Transverse colon (tissue), 4 donors: ENCODE measurements at places on chromosomes 5 and 9.

GRCh38 chr9:136773386-136774044, 9.2 kb upstream of the LCN15 start:
- no peak for DNase-seq

DNA sequence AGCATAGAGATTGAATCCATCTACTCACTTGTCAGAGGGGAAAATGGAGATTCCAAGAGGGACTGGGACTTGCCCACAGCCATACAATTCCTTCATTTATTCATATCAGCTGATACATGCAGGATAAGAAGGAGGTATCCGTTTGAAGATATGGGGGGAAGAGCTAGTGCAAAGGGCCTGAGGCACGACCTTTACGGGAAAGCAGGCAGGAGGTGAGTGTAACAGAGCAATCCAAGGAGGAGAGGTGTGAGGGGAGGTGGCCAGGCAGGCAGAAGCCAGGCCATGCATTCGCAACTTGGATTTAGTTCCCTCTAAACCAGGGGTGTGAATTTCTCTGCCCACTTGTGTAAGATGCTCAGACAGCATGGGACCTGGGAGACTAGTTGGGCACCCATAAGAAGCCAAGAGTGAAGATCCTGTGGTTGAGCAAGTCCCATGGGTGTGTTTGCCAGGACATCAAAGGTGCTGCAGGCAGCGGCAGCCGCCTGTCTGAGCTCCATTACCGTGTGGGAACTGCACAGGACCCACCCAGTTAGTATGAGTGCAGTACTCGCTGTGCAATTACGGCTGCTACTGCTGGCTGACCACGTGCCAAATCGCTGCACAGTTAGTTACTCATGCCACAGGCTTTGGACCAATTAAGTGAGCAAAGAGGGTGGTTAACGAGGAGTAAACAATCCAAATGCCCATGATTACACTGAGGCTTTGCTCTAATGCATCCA, 31.4 kb upstream of the FAT2 start:
- DNase-seq = no peak

DNA sequence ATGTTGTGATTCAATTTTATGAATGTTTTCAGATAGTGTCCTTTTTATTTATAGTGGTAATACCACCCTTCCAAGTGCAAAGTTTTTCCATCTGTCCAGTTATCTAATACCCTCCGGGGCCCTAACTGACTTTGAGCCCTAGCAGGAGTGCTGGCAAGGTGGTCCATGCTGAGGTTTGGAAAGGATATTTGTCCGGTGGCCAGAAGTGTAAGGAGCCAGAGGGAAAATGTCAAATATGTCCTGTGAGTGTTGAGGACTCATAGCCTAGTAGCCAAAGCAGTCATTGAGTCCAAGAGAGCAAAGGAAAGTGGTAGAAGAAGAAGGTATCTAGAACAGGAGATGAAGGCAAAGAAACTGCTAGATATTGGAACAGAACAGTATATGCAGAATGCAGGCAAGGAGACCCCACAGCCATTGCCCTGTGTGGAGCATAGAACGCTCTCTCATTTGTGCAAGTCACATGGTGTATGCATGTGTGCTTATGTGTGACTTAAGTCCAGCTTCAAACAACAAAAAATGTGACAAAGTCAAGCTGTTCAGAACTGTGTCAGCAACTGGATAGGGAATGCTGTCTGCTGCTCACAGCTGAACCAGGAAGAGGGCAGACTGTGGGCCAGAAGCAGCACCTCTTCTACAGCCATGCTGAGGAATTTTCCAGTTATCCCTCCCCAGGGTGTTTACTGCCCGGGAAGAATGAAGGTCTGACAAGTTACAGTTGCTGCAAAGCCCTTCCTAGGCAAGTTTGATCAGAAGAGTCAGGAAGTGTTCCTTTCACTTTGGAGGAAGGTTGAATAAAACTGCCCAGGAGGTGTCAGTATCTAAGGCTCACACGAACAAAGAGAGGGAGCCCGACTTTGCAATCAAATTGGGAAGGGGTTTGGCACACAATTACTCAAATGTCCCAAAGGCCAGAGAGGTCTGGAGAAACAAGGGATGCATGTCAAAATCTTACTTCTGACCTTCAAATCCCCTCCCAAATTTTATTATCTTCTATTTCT, 463.3 kb upstream of the DMAC1 start:
- no peak for DNase-seq

DNA sequence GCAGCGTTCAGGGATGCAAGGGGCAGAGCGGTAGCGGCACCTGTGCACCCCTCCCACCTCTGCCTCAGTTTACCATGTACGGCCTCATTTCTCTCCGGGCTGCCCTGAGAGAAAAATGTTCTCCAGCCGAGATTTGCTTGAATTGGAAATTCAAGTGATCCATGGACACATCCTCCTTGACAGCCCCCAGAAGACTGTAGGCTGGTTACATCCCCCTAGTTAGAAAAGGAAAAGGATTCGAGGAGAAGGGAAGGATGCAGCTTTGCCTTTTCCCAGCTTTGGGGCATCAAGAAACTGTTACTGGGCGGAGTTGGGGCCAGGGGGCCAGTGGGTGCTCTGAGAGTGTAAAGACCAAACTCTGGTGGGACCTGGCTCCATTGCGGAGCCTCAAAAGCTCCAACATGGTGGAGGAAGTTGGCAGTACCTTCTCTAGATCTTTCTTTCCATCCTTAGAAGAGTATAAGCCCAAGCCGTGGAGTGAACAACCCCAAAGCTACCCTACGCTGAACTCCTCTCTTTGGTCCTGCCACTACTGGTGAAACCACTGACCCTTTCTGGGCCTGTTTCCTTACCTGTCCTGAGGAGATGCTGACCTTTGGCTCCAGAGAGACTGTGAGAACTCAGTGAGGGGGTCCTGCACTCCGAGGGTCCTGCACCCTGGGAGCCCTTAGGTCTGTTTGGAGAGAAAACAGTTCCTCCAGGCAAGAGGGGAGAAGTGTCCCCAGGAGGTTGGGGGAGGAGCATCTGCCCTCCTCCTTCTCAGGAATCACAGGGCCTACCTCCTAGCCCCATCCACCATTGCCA, 1.0 kb upstream of the BARX1 start:
- no peak for DNase-seq
